ENCODE measurements at places on chromosomes 2 and 18.

GRCh38 chr2:10124538-10125045 lies 2.1 kb downstream of the RRM2 start:
- DNase-seq, result no peak

DNA sequence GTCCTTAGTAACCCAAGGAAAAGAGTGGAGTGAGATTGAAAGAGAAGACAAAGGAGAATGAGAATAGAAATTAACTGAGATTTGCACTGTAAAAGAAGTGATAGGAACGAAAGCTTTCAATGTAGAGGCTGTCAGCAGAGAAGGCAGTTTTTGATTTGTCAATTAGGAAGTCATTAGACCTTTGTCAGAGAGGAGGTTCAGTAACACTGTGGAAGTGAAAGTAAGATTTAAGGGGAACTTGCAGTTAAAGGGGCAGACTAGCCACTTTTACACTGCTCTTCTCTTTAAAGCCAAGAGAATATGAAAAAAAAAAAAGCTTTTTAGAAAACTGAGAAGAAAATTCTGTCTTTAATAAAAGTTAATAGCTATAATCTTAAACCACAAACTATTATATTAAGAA lies 11.5 kb upstream of the KYNU start:
- DNase-seq, result no peak

GRCh38 chr18:41311571-41312547 lies 643.2 kb upstream of the PIK3C3 start:
- DNase-seq, result no peak

DNA sequence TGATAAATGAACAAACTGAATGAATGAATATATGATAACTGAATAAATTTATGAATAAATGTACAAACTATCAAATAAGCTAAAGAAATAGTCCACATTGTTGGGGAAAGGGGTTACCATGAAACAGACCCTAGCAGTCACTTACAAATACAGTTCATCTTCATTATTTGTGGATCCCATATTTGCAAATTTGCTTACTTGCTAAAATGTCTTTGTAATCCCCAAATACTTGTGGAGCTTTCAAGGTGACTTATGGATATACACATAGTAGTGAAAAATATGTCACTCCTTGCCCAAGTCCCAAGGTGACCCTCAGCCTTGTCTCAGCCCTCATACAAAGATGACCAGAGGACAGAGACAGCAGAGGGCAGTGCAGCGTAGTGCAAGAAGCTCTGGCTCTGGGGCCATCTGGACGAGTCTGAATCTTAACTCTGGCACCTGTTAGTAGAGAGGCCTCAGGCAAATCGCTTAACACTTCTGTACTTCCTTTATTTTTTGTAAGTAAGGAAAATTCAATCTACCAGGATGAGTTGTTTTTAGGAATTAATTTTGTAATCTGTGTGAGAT lies 3.1 kb downstream of the PAIP2B start:
- DNase-seq, result peak; percentile 30

- DNase-seq, result no peak
These were observed 34.9 kb downstream of the SCN1A start for GRCh38 chr2:166092889-166093288.

GRCh38 chr2:109385506-109385905 lies 228.3 kb downstream of the SEPTIN10 start:
- no peak for DNase-seq

DNA sequence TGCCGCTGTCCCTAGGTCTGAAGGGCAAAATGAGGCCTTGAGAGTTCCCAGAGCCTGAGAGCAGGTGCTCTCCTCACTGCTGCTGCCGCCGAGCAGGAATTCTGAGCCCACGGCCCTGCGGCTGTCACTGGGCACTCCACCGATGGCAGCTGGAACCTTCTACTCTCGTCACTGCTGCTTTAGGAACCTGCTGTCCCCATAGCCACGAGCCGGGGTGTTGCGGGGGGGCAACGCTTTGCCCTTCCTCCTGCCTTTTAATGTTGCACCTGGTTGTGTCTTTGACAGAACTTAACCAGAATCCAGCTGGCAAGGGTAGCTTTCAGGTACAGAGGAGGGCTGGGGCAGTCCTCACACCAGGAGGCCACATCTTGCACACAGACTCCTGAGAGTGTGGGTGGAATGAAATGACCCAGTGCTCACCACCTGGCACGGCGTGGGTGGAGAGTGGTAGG lies 32.3 kb downstream of the NCK2 start:
- peak; percentile 36 for DNase-seq

GRCh38 chr18:78822949-78823285 lies 156.7 kb upstream of the SALL3 start:
- DNase-seq, result no peak
